Neuronal stem cell (in vitro differentiated cells): ENCODE measurements at places on chromosomes 5 and 9.

- DNase-seq, result no peak
Observed at GRCh38 chr5:133919148-133920136, 49.0 kb downstream of the C5orf15 start.

GRCh38 chr5:103458497-103459040 is 104.0 kb downstream of the NUDT12 start:
- no peak for DNase-seq

DNA sequence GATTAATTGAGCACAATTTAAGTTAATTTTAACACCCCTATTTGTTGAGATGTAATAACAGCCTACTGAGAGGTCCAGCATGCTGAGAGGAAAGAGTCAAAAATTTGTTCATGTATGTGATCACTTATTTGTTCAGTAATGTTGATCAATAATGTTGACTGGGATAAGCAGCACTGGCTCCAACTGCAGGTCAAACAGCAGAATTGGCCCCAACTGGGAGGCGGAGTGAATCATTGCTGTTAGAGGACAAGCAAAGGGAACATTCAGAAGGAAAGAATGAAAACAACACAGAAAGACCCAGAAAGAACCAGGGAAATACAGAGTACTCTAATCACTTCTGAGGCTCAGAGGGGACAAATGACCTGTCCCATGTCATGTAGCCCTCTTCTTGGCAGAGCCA is 221.1 kb downstream of the COMMD10 start:
- DNase-seq, result no peak

- no peak for DNase-seq
Observed at GRCh38 chr5:171484460-171484899, 65.0 kb downstream of the FGF18 start.

- DNase-seq, result no peak
Observed at GRCh38 chr5:120528609-120529008, 64.5 kb downstream of the PRR16 start.

GRCh38 chr9:78383130-78383529 is 86.2 kb downstream of the PSAT1 start:
- no peak for DNase-seq

- no peak for DNase-seq
Observed at GRCh38 chr9:33192493-33193255, 25.5 kb upstream of the B4GALT1 start.

GRCh38 chr5:57749396-57749795 is 266.8 kb upstream of the ACTBL2 start:
- no peak for DNase-seq

DNA sequence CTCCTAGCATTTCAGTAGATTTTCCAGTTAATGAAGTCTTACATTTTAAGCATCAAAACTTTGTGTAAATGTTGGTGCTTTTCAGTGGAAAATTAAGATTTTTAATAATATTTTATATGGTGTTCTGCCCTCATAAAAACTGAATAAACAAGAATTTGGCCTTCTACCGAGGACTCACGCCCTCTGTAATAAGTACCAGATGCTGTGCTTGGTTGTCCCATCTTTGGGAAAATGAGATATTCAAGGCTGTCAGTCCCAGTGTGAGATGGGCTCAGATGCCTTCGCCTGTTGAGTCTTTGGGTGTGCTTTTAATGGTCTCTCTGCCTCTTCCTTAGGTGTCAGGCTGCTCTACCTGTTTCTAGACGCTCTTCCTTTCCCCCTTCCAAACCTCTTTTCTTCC is 28.7 kb downstream of the GALNT12 start:
- no peak for DNase-seq

- no peak for DNase-seq
Observed at GRCh38 chr9:93065135-93065720, 6.7 kb downstream of the SUSD3 start.

DNA sequence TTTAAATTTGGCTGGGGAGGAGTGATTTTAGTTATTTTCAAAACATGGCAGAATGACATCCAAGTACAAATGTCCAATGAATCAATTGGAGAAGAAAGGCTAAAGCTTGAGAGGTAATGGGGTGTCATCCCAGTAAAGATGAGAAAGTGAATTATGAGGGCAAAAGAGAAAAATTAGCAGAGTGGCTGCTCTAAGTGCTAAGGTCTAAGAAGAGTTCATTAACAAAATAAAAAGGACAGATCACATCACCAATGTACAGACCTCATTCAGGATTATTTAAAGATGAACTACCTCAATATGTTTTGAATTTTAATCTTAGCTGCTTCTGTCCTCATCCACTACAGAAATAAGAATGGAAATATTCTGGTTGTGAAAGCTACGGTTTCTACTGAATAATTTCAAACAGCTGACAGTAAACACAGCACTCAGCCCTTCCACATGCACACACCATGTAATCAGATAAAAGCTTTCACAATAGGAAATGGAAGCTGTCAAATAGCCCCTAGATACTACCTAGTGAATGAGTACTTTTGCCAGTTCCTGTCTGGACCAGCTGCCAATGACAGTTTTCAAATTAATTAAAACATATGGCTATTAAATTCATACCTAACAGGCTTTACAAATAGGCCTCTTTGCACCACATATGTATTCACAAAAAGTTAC is 171.5 kb downstream of the SSBP2 start:
- no peak for DNase-seq

- no peak for DNase-seq
Observed at GRCh38 chr5:54249210-54250028, 61.0 kb downstream of the ARL15 start.

- no peak for DNase-seq
Observed at GRCh38 chr5:87266914-87267573, 639 bp upstream of the RASA1 start.

- no peak for DNase-seq
Observed at GRCh38 chr9:35490155-35490909, 421 bp downstream of the RUSC2 start.

DNA sequence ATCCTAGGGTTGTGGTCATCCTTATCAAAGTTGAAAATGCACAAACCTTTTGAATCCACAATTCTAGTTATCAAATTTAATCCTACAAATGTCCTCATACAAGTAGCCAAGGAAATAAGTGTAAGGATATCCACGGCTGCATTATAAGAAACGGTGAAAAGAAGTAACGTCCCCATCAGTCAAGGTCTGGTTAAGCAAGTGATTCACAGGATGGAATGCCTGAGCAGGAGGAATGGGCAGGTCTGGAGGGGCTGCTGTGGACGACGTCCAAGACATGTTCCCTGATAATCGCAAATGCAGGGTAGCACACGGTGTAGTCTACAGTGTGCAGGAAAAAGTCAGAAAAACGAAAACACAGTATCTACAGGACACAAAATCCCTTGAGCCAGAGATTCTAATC is 118.6 kb downstream of the ADAMTS2 start:
- DNase-seq, result no peak

- no peak for DNase-seq
Observed at GRCh38 chr9:87545858-87546257, 48.2 kb downstream of the DAPK1 start.

DNA sequence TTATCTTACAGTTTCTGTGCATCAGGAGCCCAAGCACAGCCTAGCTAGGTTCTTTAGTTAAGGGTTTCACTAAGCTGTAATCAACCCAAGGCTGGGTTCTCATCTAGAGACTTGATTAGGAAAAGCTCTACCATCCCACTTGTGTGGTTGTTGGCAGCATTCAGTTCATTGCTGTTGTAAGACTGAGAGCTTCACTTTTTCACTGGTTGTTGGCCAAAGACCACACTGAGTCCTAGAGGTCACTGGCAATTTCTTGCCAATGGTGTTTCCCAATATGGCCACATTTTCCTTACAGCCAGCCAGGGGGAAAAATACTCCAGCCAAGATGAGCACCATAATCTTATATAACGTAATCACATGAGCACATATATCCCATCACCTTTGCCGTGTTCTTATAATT is 74.3 kb downstream of the SMIM15 start:
- no peak for DNase-seq

GRCh38 chr5:67223211-67223610 is 26.6 kb upstream of the CD180 start:
- DNase-seq, result no peak

- DNase-seq, result no peak
Observed at GRCh38 chr5:91127456-91128081, 255.5 kb downstream of the ARRDC3 start.

DNA sequence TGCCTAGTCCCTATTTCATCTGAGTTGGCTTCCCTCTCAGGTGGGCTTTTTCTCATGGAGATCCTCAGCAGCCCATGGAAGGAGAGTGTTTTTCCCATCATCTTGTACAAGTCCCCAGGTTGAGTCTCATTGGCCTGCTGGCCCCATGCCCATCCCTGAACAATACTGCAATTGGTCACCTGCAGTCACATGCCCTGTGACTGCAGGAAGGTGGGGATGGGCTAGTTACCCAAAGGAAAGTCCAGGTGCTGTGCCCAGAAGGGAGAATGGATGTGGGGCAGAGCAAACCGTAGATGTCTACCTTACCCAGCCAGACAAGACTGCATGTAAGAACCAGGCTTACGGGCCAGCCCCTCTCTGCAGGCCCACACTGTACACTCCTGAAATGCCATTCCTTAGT is 54.0 kb upstream of the SAP30L start:
- no peak for DNase-seq
